Smooth muscle cell of the pulmonary artery (primary cell): ENCODE measurements at places on chromosomes 1 and 21. TPM values are rescaled to one million over a fixed set of nuclear protein-coding genes. Genes with fewer than 3 reads are reported as not detected.

Gene RNF11
- 158 and 164 TPM in 2 replicates for total RNA-seq

Gene SLC35F3
- total RNA-seq = 0.23 TPM in 1 of 2 replicates, not detected in the other

Gene C1orf185
- not detected in 2 replicates for total RNA-seq

Gene GBP5
- total RNA-seq = 0.07 TPM in 1 of 2 replicates, not detected in the other

Gene CRABP2
- 13.8 and 24.8 TPM in 2 replicates for total RNA-seq

Gene TMEM240
- total RNA-seq = 4.0 and 4.6 TPM in 2 replicates

Gene FAM177B
- total RNA-seq = not detected in 2 replicates

Gene PALMD
- total RNA-seq = 2.6 and 14.5 TPM in 2 replicates
